ENCODE measurements at places on chromosomes 2 and 18.
A peak's percentile ranks its signal among the peaks of the same experiment; 100 is the strongest.

DNA sequence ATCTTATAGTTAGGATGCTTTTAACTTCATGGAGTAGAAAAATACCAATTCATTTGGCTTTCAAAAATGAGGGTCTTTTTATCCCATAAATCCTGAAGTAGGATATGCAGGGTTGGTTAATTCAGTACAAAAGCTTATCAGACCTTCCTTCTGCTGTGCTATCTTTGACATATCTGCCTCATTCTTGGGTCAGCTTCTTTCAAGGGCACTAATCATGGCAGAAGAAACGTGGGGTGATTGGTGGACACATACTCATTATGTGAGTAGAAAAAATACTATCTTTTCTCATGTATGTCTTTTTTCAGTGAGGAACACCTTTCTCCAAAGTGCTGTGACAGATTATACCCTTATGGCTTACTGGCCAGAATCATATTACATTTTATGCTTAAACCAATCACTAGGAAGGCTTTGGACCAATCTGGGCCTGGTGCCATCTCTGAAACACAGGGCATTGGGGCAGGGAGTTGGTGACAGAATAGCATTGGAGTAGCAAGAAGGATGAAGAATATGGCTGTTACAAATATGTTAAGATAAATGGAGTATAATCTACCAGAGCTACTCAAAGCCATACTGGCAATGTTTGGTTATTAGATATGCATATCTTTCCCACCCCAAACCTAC is 10.1 kb downstream of the UGP2 start:
- DNase-seq, result no peak

GRCh38 chr18:36757991-36758390 is 70.8 kb downstream of the TPGS2 start:
- no peak for DNase-seq

GRCh38 chr2:239775623-239776435 is 249.3 kb downstream of the NDUFA10 start:
- DNase-seq, result no peak

- DNase-seq, result no peak
Observed at GRCh38 chr18:25047421-25047820, 304.5 kb downstream of the ZNF521 start.

DNA sequence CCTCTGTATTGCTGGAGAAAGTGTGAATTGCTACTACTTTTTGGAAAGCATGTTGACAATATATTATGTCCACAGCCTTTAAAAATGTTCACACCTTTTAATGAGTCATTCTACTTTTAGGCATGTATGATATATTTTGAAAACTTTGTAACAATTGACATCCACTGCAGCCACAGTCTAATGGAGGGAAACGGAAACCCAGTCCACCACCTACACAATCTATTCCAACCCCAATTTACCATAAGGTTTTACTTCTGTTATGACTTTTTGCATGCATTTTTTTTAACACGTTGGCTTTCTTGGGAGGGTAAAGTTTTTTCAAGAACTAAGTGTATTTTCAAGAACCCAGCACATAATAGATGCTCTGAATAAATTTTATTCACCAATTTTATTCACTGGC is 38.5 kb upstream of the ATP8B1 start:
- DNase-seq, result no peak

DNA sequence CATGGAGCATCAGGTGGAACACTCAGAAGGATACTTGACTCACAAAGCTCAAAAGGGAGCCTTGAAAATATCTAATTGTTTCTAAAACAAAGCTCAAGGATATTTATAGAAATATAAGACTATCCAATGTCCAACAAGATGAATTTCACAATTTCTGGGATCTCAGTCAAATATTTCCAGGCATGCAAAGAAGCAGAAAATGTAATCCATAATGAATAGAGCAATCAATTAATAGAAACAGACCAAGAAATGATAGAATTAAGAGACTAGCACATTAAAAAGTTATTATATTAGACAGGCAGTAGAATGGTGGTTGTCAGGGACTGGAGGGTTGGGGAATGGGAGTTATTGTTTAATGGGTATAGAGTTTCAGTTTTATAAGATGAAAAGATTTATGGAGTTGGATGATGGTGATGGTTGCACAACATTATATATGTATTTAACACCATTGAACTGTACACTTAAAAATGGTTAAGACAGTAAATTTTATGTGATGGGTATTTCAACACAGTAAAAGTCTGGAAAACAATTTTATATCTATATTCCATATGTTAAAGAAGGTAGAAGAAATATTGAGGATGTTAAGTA is 189.9 kb upstream of the PIEZO2 start:
- no peak for DNase-seq

DNA sequence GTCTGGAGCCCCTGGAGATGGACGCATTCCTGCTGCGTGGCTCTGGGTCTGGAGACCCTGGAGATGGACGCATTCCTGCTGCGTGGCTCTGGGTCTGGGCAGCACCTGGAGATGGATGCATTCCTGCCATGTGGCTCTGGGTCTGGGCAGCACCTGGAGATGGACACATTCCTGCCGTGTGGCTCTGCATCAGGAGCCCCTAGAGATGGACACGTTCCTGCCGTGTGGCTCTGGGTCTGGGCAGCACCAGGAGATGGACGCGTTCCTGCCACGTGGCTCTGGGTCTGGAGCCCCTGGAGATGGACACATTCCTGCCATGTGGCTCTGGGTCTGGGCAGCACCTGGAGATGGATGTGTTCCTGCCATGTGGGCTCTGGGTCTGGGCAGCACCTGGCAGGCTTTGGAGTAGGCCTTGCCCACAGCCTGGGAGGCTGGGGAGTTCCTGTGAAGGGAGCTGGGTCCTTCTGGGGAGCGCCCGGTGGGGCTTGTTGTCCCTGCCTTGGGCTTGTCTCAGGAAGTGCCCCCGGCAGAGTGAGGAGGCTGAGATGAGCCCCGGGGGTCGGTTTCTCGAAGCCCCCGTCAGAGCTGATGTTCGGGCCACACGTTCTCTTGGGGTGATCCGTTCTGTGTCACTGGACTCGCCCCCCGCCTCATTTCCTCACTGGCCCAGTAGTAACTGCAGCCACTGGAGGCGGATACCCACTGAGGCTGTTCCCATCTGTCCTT is 41.0 kb downstream of the SH3BP4 start:
- DNase-seq, result no peak

DNA sequence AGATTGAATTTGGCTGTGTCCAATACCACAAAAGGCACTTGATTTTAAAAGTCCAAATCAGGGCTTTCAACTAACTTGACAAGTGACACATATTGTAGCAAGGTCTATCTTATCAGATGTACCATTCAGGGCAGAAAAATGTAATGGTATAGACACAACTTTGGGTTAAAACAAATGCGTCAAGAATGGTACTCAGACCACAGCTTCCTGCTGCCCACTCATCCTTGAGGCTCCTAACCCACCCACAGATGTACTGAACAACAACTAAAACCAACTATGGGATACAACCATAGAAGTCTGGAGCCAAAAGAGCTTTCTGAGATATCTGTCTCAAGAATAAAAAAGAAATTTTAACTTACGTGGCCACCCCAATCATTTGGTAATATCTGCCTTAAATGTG is 105.2 kb downstream of the RBM43 start:
- DNase-seq, result no peak

DNA sequence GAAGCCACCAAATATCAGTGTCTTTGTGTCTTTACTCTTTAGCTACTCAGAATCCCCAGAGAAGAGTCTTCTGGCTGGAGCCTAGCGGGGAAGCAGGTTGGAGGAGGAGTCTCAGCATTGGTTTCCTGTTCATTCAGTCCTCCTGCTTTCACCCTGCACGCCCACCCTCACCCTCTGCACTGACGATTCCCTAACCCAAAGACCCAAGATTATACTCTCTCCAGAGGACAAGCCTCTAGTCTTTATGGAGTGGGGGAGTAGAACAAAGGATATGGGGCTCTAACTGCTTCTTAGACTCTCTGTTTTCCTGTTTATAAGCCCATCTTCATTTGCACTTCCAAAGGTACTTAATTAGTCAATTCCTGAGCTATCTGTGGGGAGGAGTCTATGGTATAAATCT is 338.8 kb downstream of the AGPS start:
- no peak for DNase-seq

GRCh38 chr2:238259061-238260020 is 19.5 kb upstream of the HES6 start:
- no peak for DNase-seq

GRCh38 chr18:48961547-48961946 is 10.8 kb upstream of the SMAD7 start:
- no peak for DNase-seq

GRCh38 chr18:7090771-7091170 is 26.8 kb downstream of the LAMA1 start:
- DNase-seq, result no peak

DNA sequence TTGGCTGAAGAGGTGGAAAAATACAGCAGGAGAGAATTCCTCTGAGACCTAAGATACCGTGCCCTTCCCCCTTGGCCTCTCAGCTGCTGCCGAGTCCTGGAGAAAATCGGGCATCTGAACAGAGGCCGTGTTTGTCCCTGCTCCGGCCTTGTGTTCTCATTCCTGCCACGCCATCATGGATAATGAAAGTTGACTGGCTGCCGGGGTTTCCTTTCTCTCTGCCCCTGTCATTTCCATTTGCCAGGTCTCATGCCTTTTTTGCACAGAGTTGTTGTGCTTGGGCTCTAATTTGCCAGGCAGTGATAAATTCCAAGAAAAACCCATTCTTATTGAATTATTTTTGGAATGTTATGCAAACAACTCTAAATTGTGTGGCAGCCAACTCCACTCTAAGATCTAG is 496.9 kb upstream of the TNP1 start:
- no peak for DNase-seq

GRCh38 chr2:237858294-237859081 is 935 bp upstream of the RAMP1 start:
- DNase-seq, result peak; percentile 55

GRCh38 chr18:70418546-70419311 is 129.9 kb downstream of the SOCS6 start:
- DNase-seq, result no peak

GRCh38 chr18:78596794-78597345 is 382.7 kb upstream of the SALL3 start:
- DNase-seq, result no peak
